CD4-positive, alpha-beta T cell (primary cell): ENCODE measurements at places on chromosomes 12 and 14.

GRCh38 chr12:94261786-94262185 is 113.4 kb downstream of the PLXNC1 start:
- H3K36me3 ChIP-seq = peaks cover 22% of the 10 kb centered on the region
- H3K27ac ChIP-seq = peak overlapping the region; percentile 89
- H3K27me3 ChIP-seq = no peaks in the 10 kb centered on the region

- H3K27me3 ChIP-seq = peaks cover 2% of the 10 kb centered on the region
- H3K36me3 ChIP-seq = no peaks in the 10 kb centered on the region
- no peaks in the 10 kb centered on the region for H3K4me1 ChIP-seq
- H3K27ac ChIP-seq = no peak overlapping the region
Observed at GRCh38 chr12:108265505-108265904, 73.6 kb downstream of the CMKLR1 start.

- H3K27ac ChIP-seq = no peak overlapping the region
- peaks cover 16% of the 10 kb centered on the region for H3K4me1 ChIP-seq
- DNase-seq = no peak
- H3K4me3 ChIP-seq = no peak overlapping the region
- H3K36me3 ChIP-seq = no peaks in the 10 kb centered on the region
Observed at GRCh38 chr12:120836114-120836684, 68.0 kb downstream of the SPPL3 start.

DNA sequence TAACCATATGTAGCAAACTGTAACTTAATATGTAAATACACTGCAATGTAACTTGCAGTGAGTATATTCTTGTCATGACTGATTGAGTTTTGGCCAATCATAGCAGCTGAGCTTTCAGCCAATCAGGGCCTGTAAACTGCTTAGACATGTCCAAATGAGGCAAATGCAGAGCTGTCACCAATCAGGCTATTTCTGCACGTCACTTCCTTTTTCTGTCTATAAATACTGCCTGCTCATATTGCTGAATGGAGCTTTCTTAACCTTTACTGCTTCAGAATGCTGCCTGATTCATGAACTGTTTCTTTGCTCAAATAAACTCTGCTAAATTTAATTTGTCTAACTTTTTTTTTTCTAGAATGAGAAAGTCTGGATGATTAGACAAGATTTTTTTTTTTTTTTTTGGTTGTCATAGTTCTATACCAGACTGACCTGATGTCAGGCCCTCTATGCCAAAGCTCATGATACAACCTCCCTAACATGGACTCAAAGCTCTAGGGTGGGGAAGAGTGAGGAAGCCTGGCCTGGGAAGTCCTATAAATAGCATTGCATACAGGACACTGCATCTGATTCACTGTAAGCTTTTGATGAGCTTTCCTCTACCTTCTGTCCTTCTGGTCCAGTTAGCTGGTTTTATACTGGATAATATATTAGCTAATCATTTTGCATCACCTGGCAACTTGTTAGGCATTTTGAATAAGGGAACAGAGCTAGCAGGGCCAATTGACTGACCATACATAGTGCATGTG is 12.0 kb downstream of the MGP start:
- H3K4me3 ChIP-seq = no peak overlapping the region
- no peak for DNase-seq
- peaks cover 2% of the 10 kb centered on the region for H3K27me3 ChIP-seq
- no peaks in the 10 kb centered on the region for H3K4me1 ChIP-seq
- no peaks in the 10 kb centered on the region for H3K36me3 ChIP-seq

DNA sequence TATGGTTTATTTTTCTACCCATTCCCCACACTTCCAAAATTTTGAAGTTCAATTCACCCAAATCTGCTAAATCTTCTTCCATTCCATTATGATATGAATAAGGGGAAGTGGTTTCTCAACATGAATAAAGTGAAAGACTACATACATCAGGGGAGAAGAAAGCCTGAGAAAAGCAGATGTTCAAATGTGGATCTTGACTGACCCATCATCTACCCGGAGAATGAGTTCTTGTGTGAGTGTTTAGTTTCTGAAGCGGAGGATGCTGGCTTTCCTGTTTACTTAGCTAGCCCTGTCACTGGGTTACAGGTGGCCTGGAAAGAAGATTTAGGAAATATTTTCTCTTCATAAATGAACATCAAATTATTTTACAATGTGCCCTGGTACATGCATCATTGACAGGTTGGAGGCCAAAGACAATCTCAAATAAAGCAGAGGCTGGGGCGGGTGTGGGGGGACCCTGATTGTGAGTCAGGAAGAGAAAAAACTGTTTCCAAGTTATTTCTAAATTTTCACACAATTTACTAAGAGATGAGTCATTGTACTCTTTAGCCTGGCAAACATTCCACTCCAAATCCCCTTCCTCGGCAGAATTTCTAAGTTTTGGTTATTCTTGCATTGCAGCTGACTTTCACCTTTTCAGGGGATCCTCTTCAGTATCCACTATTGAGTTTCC is 135.6 kb downstream of the SLC25A21 start:
- H3K27ac ChIP-seq = no peak overlapping the region
- no peak overlapping the region for H3K4me3 ChIP-seq
- no peaks in the 10 kb centered on the region for H3K27me3 ChIP-seq
- no peaks in the 10 kb centered on the region for H3K4me1 ChIP-seq
- DNase-seq = no peak

- H3K27ac ChIP-seq = no peak overlapping the region
- H3K4me1 ChIP-seq = no peaks in the 10 kb centered on the region
- no peaks in the 10 kb centered on the region for H3K27me3 ChIP-seq
- H3K36me3 ChIP-seq = no peaks in the 10 kb centered on the region
- no peak for DNase-seq
Observed at GRCh38 chr12:20624718-20625117, 70.4 kb upstream of the SLCO1C1 start.

GRCh38 chr14:35532783-35533356 is 1.1 kb upstream of the INSM2 start:
- H3K36me3 ChIP-seq = peaks cover under 1% of the 10 kb centered on the region
- no peak overlapping the region for H3K27ac ChIP-seq
- H3K27me3 ChIP-seq = peaks cover 51% of the 10 kb centered on the region
- peaks cover 28% of the 10 kb centered on the region for H3K4me1 ChIP-seq
- peak overlapping the region; percentile 57 for H3K4me3 ChIP-seq

DNA sequence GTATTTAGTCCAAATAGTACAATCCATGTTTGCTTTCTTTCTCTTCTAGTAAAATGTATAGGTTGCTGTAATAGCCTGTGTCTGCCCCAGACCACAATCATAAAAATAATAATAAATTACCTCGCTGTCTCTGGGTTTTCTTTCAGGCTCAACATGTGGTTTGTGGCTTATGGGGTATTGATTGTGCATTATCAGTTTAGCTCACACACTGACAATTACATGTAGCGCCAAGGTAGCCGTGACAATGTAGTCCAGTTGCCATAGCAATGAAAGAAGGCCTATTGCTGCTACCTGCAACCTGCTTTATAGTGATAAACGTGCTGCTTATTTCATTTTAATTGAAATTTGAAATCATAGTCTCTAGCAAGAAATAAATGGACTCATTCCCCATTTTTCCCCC is 1009.8 kb downstream of the NRXN3 start:
- no peak overlapping the region for H3K27ac ChIP-seq
- H3K27me3 ChIP-seq = no peaks in the 10 kb centered on the region
- no peaks in the 10 kb centered on the region for H3K4me1 ChIP-seq
- DNase-seq = no peak
